ENCODE measurements at places on chromosomes 13 and 19.
A peak's percentile ranks its signal among the peaks of the same experiment; 100 is the strongest.

- no peak for DNase-seq
Measured at GRCh38 chr13:113075711-113076110, 29.9 kb upstream of the F7 start.

DNA sequence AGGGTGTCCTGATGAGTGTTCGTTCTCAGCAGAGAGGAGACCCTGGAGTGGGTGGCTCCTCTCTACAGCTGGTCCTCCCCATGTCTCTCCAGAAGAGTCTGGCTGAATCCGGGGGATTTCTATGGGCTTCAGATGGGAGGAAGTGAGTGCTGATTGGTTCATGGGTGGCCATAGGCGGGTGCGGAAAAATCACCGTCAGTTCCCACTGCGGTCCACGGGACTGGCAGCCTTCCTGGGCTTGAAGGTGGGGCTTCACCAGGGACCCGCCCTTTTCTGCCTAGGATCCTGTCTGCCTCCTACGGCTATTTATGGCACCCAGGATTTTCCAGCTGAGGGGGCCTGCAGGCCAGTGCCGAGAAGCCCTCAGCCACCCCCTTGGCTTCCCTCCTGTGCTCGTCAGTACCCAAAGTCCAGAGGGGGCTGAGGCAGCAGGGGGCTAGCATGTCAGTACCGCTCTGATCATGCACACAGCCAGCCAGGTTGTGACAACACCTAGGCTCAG lies 18.4 kb downstream of the CPB2 start:
- no peak for DNase-seq

GRCh38 chr19:3516675-3517207 lies 10.6 kb downstream of the FZR1 start:
- DNase-seq = no peak

DNA sequence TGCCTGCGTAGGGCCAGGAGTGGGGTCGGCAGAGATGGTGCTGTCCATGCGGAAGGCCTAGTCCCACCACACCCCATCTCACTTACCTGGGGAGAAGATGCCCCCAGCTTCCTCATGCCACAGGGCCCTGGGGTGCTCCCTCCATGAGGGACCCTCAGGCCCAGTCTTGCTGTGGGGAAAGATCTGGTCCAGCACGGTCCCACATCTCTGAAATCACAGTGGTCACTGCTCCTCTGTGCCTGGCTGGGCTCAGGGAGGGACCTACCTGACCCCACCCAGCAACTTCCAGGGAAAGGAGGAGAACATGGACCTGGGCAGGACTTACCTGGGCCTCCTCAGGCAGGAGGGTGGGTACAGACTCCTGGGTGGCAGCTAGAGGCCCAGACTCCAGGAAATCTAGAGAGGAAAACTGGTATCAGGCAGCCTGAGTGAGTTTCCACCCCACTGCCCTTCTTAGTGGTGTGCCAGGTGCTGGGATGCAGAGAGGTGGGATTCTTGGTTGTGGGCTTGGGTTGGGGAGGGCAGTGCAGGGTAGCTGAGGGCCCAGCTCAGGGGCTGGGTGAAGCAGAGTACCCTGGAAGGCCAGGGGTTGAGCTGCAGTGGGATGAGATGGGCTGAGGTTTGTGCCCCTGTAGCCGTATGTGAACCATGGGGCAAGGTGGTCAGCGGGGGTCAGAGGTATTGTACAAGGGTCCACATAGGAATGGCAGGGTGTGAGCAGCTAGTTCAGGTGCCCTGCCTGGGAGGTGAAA lies 3.8 kb downstream of the MZF1 start:
- no peak for DNase-seq

- no peak for DNase-seq
Measured at GRCh38 chr19:48705431-48705830, 9.7 kb downstream of the FUT2 start.

- DNase-seq = peak; percentile 16
Measured at GRCh38 chr13:20231839-20232555, at the start of gene GJB6. GJB6 (minus strand) TSS chr13:20232319; CDS start chr13:20223480, 8,839 bp downstream.

DNA sequence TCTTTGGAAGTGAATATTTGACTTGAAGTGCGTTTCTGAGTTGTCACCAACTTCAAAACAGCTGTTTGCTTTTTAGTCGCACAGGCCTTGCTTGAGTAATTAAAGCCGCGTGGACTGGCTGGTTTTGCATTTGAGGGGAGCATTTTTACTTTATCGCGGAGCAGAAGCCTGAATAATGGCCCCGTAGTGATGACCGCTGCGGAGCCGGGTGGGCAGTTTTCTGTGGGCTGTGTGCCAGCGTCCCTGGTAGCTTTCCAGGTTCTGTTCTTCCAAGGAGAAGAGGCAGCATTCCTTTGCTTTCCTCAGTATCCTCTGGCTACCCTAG lies 1.1 kb downstream of the NAA16 start:
- no peak for DNase-seq

DNA sequence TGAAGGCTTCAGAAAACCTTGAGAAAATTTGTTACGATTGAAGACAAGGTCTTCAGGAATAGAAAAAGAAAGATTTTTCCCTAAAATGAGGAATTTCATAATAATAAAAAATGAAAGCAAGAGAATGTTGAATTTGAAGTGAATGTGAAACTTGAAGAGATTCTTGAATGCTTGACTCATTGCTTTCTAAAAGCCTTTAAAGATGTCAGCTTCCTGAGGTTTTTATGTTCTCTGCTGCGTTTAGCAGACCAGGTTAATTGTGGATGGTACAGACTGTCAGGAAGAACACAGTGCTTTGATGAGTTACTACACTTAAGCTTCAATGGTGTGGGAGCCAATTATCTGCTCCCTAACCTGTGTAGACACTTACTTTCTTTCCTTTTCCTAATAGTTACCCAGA lies 96.3 kb upstream of the FNDC3A start:
- DNase-seq = no peak

DNA sequence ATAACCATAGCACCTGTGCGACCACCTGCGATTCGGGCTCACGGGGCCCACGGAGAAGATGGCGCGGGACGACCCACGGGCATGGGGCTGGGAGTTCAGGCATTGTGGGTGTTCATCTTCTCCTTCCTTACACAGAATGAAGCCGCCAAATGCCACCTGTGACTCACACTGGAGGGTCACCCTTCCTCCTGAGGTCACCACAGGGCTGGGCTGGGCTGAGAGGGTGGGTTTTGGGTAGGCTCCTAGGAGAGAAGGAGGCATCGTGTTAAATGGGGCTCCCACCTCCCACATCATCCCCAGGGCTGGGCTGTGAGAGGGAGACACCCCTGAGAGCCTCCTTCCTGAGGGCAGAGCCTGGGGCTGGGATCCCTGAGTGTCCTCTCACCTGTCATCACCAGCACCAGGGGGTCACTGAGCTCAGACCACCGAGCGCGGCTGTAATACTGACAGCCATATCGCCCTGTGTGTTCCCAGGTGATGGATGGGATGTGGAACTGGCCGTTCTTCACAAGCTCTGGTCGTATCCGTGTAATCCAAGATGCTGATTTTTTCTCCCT lies 1.4 kb downstream of the LILRB2 start:
- no peak for DNase-seq

DNA sequence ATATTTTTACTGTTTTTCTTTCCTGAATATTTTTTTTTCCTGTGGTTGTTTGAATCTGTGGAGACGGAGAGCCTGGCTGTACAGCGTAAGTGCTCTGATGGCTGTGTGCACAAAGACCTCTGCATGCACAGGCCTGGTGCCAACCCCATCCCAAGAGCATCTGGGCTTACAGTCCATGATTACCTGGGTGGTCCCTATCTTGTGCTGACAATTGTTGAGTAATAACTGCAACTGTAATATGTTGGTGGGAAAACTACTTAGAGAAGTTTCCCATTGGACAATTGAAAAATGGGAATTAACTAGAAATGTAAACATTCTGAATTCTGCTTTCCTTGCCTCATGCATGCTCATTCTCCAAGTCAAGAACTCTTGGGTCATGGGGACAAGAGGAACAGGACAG lies 268.7 kb downstream of the SHISA2 start:
- no peak for DNase-seq

- DNase-seq = no peak
Measured at GRCh38 chr13:23787464-23787863, 101.7 kb downstream of the MIPEP start.

DNA sequence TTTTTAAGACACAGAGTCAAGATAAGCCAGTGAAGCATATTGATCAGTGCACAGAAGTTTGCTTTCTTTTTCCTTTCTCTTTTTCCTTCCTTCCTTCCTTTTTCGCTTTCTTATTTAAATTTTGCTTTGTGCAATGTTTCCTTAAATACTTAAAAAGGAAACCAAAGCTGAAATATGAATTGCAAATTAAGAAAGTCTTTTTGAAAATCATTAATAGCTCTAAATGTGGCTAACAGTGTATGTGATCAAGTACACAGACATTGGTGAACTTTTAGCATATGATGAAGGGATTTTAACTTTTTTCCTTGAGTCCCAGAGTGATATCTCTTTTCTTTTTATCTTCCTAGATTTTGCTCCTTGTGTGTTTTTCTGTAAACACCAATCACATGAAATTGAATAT lies 1356.9 kb upstream of the PRR20A start:
- DNase-seq = no peak

DNA sequence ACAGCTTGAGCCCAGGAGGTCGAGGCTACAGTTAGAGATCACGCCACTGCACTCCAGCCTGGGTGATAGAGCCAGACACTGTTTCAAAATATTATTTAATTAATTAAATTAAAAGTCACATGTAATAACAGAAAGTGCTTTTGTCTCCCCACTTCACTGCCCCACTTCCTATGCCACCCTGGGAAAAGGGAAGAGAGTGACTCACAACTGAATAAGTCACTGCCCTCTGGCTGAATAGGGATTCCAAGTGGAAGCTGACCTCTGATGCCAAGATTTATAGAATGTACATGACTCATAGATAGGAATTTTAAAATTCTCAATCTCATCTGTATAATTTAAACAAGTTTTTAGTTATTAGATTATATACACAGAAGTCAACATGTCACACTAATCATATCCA lies 22.2 kb upstream of the ERVV-1 start:
- peak; percentile 56 for DNase-seq

GRCh38 chr19:57789288-57789687 lies 19.8 kb downstream of the ZNF586 start:
- DNase-seq = no peak

DNA sequence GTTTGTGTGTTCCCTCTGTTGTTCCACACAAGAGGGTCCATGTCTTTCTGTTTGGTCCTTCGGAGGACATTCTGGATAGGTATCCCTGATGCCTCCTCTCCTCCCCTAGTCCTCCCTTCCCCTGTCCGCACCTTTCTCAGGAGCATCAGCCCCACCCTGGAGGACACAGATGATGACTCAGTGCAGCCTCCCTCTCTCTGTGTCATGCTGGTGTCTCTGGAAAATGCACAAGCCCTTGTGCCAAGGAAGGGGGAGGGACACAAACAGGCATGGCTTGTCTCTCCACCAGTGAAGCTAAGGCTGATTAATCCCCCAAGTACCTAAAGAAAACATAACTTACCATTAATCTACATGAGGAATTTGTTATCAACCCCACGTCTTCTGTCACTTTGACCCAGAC lies 16.2 kb upstream of the TNFRSF19 start:
- DNase-seq = no peak

- DNase-seq = no peak
Measured at GRCh38 chr13:25175026-25175425, 2.9 kb upstream of the AMER2 start.

GRCh38 chr13:19592657-19593180 lies 31.4 kb upstream of the TPTE2 start:
- DNase-seq = no peak

DNA sequence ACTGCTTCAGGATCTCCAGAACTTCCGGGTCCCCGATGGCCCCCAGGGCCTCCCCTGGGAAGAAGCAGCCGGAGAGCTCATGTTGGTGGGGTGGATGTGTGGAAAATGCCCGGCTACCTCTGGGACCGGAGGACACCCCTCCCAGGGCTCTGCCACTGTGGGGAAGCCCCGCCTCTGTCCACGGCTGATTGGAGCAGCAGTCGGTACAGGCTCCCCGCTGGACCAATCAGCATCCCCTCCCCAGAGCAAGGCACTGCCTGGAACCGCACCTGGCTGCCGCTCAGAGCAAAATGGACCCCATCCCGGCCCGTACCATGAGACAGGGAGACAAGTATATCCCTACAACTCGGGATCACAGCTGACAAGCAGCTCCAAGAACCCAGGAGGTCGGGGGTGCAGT lies 6.4 kb downstream of the DOHH start:
- DNase-seq = no peak

- DNase-seq = peak; percentile 47
Measured at GRCh38 chr13:27920677-27921420, 1.0 kb downstream of the PDX1 start.

- DNase-seq = no peak
Measured at GRCh38 chr19:35346193-35347052, 1.3 kb upstream of the FFAR1 start.

GRCh38 chr19:45900738-45901431 lies 1.5 kb downstream of the MYPOP start:
- DNase-seq = no peak

GRCh38 chr13:46552303-46552682 lies 677 bp upstream of the LRCH1 start:
- no peak for DNase-seq

Data from SW480 (cell line).